ENCODE measurements at places on chromosomes 5 and 9. TPM values are rescaled to one million over a fixed set of nuclear protein-coding genes. Genes with fewer than 3 reads are reported as not detected.
A peak's percentile ranks its signal among the peaks of the same experiment; 100 is the strongest.

DNA sequence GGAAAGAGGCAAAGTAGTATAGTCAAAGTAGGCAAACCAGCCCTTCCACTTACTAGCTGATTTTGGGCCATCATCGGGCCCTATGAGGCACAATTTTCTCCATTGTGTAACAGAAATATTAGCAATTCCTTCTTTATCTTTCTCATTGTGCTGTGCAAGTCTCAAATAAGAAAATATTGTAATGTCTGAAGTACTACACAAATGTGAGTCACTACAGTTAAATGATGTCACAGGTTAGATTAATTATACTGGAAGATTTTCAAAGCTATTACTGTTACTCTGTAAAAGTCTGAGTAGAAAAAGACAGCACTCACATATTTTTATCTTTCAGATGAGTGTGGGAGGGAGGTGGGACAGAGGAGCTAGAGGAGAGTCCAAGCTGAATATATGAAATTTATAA is 12.4 kb upstream of the TMC1 start:
- no peak overlapping the region for H3K4me3 ChIP-seq
- DNase-seq: no peak
- no peaks in the 10 kb centered on the region for H3K4me1 ChIP-seq

DNA sequence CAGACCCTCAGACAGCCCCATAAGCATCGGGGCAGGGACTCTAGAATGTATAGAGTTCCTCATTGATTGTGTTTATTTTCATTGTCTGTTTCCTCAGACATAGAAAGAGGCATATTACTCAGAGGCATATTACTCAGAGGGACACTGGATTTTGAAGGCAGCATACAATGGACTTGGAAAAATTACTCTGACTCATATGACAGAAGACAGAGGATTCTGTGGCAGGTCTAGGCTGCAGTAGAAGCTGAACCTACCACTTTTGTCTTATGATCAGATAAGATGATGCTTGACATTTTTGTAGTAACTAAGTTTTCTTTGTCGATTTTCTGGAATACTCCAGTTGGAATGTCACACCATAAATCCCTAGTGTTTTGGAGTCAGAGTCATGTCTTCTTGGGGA is 105.2 kb downstream of the ST8SIA4 start:
- H3K27ac ChIP-seq: no peak overlapping the region
- H3K4me1 ChIP-seq: no peaks in the 10 kb centered on the region
- no peak overlapping the region for H3K4me3 ChIP-seq
- no peak for DNase-seq
- H3K27me3 ChIP-seq: no peaks in the 10 kb centered on the region

CDKN2B gene
- polyA plus RNA-seq: 0.16 TPM

DNA sequence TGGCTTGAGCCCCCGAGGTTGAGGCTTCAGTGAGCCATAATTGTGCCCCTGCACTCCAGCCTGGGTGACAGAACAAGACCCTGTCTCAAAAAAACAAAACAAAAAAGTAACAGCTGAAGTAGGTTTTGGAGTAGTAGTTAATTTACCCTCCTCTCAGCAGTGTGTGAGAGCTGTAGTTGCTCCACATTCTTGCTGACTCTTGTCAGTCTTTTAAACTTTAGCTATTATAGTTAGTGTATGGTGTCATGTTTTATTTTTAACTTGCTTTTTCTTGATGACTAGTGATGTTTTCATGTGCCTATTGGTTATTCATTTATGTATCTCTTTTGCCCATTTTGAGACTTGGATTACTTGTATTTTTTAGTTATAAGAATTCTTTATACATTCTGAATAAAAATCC is 52.9 kb upstream of the DHFR start:
- H3K4me1 ChIP-seq: peaks cover 4% of the 10 kb centered on the region
- no peaks in the 10 kb centered on the region for H3K36me3 ChIP-seq
- no peaks in the 10 kb centered on the region for H3K27me3 ChIP-seq

DOCK2 gene
- 102 TPM for polyA plus RNA-seq

DNA sequence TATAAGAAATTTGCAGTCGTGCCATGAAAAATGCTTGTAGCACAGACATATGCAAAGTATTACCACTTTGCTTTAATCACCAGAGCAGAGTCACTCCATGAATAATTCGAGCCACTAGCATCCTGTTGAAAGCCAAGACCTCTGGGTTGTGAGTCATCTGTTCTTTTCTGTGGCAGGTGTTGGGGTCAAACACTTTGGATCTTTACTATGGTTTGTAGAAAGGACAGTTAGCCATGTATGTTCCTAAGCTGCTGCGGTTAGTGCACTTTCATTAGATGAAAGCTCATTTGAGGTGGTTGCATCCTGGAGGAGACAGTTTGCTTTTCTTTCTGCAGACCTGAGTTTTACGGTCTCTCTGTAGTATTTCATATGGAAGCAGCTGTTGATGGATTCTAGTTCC is 223.7 kb downstream of the DMRT2 start:
- no peaks in the 10 kb centered on the region for H3K27me3 ChIP-seq
- no peak overlapping the region for H3K4me3 ChIP-seq
- H3K36me3 ChIP-seq: no peaks in the 10 kb centered on the region
- no peaks in the 10 kb centered on the region for H3K4me1 ChIP-seq

ESM1 gene
- 1.7 TPM for polyA plus RNA-seq

FAM221B gene
- polyA plus RNA-seq: not detected

- no peak overlapping the region for H3K27ac ChIP-seq
- H3K4me3 ChIP-seq: no peak overlapping the region
- no peaks in the 10 kb centered on the region for H3K36me3 ChIP-seq
- no peak for DNase-seq
These were observed 48.8 kb upstream of the JAK2 start for GRCh38 chr9:4936277-4936676.

DNA sequence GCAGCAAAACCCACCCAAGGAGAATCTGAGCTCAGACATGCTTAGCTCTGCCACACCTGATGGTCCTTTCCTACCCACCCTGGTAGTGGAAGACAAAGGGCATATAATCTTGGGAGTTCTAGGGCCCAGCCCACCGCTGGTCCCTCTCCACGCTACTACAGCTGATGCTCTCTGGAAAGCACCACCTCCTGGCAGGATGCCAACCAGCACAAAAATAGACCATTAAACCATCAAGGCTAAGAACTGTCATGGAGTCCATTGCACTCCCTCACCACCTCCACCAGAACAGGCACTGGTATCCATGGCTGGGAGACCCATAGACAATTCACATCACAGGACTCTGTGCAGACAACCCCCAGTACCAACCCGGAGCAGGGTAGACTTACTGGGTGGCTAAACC is 111.0 kb upstream of the IL7R start:
- no peak overlapping the region for H3K4me3 ChIP-seq
- DNase-seq: no peak
- H3K27ac ChIP-seq: no peak overlapping the region
- H3K27me3 ChIP-seq: no peaks in the 10 kb centered on the region
- H3K36me3 ChIP-seq: no peaks in the 10 kb centered on the region

FBP2 gene
- not detected for polyA plus RNA-seq

WNT8A gene
- polyA plus RNA-seq: not detected

DNA sequence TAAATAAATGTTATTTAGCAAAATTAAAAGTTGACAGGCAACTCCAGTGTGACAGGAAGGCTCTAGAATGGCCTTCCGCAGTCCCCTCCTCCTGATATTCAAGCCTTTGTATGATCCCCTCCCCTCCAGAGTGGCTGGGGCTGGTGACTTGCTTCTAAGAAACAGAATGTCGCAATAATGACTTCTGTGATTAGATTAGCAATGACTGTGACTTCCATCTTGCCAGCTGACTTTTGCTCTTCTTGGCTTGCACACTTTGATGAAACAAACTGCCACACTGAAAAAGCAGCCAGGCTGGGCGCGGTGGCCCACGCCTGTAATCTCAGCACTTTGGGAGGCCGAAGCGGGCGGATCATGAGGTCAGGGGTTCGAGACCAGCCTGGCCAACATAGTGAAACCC is 106.5 kb upstream of the LARP1 start:
- DNase-seq: no peak
- no peak overlapping the region for H3K4me3 ChIP-seq
- H3K27me3 ChIP-seq: no peaks in the 10 kb centered on the region
- H3K36me3 ChIP-seq: no peaks in the 10 kb centered on the region
- peaks cover 7% of the 10 kb centered on the region for H3K4me1 ChIP-seq

DNA sequence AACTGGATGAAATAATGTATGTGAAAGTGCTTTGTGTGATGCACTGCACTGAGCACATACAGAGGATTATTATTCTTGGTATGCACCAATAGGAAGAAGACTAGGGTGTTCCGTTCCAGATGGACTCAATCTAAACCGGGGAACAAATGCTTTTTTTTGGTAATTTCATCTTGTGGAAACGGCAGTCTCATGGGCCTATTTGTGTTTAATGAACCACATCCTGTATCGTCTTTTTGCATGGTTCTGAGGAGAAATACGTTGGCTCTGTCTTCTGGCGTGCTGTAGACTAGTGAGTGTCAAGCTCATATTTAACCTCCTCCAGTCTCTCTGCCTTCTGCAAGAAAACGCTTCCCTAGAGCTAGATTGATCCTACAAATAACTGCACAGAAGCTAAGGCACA is 30.0 kb downstream of the TRIM32 start:
- H3K4me3 ChIP-seq: no peak overlapping the region
- H3K36me3 ChIP-seq: no peaks in the 10 kb centered on the region
- no peaks in the 10 kb centered on the region for H3K27me3 ChIP-seq

DNA sequence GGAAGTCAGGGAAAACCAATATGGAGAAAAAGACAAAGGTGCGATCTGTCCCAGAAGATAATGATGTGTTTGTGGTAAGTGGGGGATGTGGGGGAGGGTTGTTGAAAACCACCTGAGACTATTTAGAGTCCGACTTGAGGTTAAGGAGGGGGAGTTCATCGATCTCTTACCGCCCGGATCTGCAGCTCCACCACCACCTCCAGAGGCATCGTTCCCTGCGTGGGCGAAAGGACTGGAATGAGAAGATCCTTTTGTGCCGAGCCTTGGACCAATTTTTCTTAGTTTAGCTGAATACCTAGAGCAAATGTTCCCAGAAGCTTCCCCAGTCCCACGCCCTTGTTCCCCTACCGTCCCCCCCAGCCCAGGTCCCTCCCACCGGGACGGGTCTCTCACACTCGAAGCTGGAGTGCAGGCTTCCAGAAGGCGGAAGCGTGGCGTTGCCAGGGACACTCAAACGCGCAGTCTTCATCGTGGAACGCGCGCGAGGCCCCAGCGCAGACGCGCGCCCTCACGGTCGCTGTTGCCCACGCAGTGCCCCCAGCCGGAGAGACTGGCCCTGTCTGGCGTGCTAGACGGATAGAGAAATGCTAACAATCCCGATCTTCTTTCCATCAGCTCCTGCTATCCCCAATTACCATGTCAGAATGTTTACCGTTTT is at the start of gene SPATA6L:
Gene SPATA6L, minus strand, starts transcription at position 439 of the 658 bp plus-strand sequence. Its CDS starts 230 bp downstream, at position 209.
- DNase-seq: peak; percentile 67
- no peak within 1 kb of the TSS for H3K27ac ChIP-seq
- H3K4me3 ChIP-seq: peak within 1 kb of the TSS; percentile 58
- H3K27me3 ChIP-seq: no peaks in the 10 kb centered on the region
- H3K4me1 ChIP-seq: peaks cover 57% of the 10 kb centered on the region
- no peaks in the 10 kb centered on the region for H3K36me3 ChIP-seq

DNA sequence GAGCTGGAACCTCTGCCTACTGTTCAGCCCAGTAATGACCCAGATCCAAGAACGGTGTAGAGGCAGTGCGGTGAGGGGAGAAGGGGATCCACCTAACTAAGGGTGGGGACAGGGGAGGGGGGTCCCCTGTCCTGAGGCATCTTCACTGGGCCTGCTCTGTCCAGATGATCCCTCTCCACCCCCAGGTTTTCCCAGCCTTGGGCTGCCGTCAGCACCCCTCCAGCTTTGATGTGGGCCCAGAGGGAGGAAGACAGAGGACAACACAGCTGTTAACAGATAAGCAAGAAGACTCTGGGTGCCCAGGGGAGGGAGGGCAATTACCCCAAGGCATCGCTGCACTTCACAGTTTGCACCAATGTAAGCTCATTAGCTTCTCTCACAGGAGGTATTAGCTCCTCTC is 19.3 kb downstream of the BICD2 start:
- peaks cover 20% of the 10 kb centered on the region for H3K4me1 ChIP-seq
- no peak for DNase-seq
- H3K36me3 ChIP-seq: no peaks in the 10 kb centered on the region
- no peaks in the 10 kb centered on the region for H3K27me3 ChIP-seq

GRCh38 chr5:84032324-84032723 is 311.7 kb upstream of the HAPLN1 start:
- H3K4me3 ChIP-seq: no peak overlapping the region
- H3K27me3 ChIP-seq: no peaks in the 10 kb centered on the region
- H3K36me3 ChIP-seq: no peaks in the 10 kb centered on the region
- no peak overlapping the region for H3K27ac ChIP-seq

KLHL9 gene
- 16.9 TPM for polyA plus RNA-seq

DNA sequence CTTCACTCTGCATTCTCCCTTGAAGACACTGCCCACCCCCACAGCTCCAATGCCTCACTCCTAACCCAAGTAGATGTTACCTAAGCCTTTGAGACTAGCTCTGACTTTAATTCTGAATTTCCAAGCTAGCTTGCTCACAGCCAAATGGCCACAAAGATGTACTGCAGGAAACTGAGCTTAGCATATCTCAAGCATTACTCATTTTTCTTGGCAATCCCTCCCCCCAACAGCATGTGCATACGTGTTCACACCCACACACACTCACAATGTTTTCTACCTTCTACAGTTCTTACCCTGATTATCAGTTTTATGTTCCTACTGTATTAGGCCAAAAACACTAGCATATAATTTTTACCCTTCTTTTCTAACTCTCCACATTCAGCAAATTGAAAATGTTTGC is 13.7 kb upstream of the GRIA1 start:
- no peak overlapping the region for H3K27ac ChIP-seq
- no peaks in the 10 kb centered on the region for H3K4me1 ChIP-seq
- no peaks in the 10 kb centered on the region for H3K27me3 ChIP-seq
- no peaks in the 10 kb centered on the region for H3K36me3 ChIP-seq

GRCh38 chr5:40619421-40619820 is 60.3 kb upstream of the PTGER4 start:
- no peak for DNase-seq
- no peak overlapping the region for H3K27ac ChIP-seq
